ENCODE measurements at places on chromosomes 2 and 18. TPM values are rescaled to one million over a fixed set of nuclear protein-coding genes. Genes with fewer than 3 reads are reported as not detected.

DNA sequence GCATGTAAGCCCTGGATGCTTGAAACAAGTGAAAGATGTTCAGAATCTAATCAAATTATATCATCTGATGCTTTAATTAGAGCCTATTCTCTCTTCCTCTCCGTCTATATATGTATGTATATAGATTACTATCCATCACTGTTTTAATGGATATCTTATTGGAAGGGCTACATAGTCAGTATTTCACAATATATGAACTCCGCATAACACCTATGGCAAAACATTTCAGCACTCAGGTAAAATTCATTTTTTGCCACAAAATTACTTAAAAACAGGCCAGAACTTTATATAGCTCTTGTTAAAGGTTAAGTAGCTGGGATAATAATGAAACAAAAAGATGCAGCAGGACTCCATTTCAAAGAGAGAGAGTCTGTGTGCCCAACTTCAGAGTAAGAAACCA, 1.2 kb downstream of the PJVK start:
- no peak for DNase-seq

GRCh38 chr2:215699700-215700538, 264.1 kb upstream of the FN1 start:
- DNase-seq = no peak

GRCh38 chr2:179261151-179261825, 3.3 kb downstream of the SESTD1 start:
- DNase-seq = no peak

OTX1 gene
- total RNA-seq = not detected

All from epithelial cell of proximal tubule (primary cell).